ENCODE measurements at places on chromosomes 16 and 17. TPM values are rescaled to one million over a fixed set of nuclear protein-coding genes. Genes with fewer than 3 reads are reported as not detected.

The SCNN1B gene
- polyA plus RNA-seq = not detected

The ZPBP2 gene
- not detected for polyA plus RNA-seq

The USP32 gene
- 23.8 TPM for polyA plus RNA-seq

The GP1BA gene
- 0.88 TPM for polyA plus RNA-seq

The ST6GALNAC2 gene
- polyA plus RNA-seq = 2.3 TPM

The FOXJ1 gene
- polyA plus RNA-seq = not detected

The TPPP3 gene
- polyA plus RNA-seq = 384 TPM

All from hindlimb muscle (tissue), 1 donor.